ENCODE measurements at places on chromosomes 2 and 18. TPM values are rescaled to one million over a fixed set of nuclear protein-coding genes. Genes with fewer than 3 reads are reported as not detected.

NIFK gene
- total RNA-seq: 78.7 TPM

SPOPL gene
- 14.9 TPM for total RNA-seq

TUBA3E gene
- total RNA-seq: not detected

FOXD4L1 gene
- total RNA-seq: 0.10 TPM

UPP2 gene
- total RNA-seq: 0.07 TPM

HOXD9 gene
- not detected for total RNA-seq

TUBA3D gene
- total RNA-seq: not detected

DYNAP gene
- not detected for total RNA-seq

CCDC150 gene
- 16.6 TPM for total RNA-seq

FEV gene
- total RNA-seq: not detected

IL36G gene
- 0.29 TPM for total RNA-seq

COL6A3 gene
- 1.4 TPM for total RNA-seq

RNF144A gene
- 37.5 TPM for total RNA-seq

L3MBTL4 gene
- 1.1 TPM for total RNA-seq

SMARCAL1 gene
- total RNA-seq: 28.5 TPM

GKN1 gene
- not detected for total RNA-seq

SMYD1 gene
- total RNA-seq: not detected

DES gene
- not detected for total RNA-seq

ALPG gene
- total RNA-seq: not detected

CROCC2 gene
- total RNA-seq: not detected

SERPINB5 gene
- total RNA-seq: not detected

RGPD4 gene
- total RNA-seq: not detected

POU3F3 gene
- total RNA-seq: not detected

POTEJ gene
- total RNA-seq: not detected

TMEFF2 gene
- not detected for total RNA-seq

GPBAR1 gene
- 1.8 TPM for total RNA-seq

IAH1 gene
- 60.7 TPM for total RNA-seq

ATP6V1B1 gene
- total RNA-seq: not detected

CLASP1 gene
- 68.8 TPM for total RNA-seq

SLC9A4 gene
- total RNA-seq: 0.20 TPM

CABLES1 gene
- total RNA-seq: 2.0 TPM

CRYGD gene
- total RNA-seq: not detected

MRO gene
- total RNA-seq: not detected

NFU1 gene
- total RNA-seq: 17.9 TPM

SCYGR4 gene
- not detected for total RNA-seq

ADD2 gene
- 15.0 TPM for total RNA-seq

FAM110C gene
- total RNA-seq: 6.6 TPM

POTEC gene
- total RNA-seq: not detected

SNORC gene
- 1.2 TPM for total RNA-seq

WNT10A gene
- 0.29 TPM for total RNA-seq
